ENCODE measurements at places on chromosomes 2 and 18.

DNA sequence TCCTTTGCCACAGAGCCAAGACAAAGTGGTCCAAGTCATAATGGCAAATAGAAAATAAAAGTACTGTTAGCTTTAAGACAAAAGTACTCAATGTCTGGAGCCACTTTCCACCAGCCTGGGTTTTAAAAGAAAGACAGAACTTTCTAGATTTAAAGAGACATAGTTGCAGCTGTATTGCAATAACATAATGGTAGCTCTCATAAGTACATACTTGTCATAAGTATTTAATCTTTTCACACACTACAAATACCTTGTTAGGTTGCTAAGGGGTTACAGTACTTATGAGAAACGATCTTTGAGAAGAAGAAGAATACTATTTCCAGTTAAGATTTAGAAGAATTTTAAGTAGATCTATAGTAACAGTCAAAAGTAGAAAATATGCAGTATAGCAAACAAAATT is 28.9 kb upstream of the AQP4 start:
- no peak for DNase-seq

GRCh38 chr2:229712136-229712535 is 2.2 kb downstream of the DNER start:
- DNase-seq: no peak

GRCh38 chr2:113962692-113963480 is 73.0 kb downstream of the ACTR3 start:
- no peak for DNase-seq

- no peak for DNase-seq
These were observed 35.1 kb upstream of the CD8A start for GRCh38 chr2:86825693-86826381.

All from glomerular endothelial cell (primary cell).